ENCODE measurements at places on chromosomes 2 and 18.

DNA sequence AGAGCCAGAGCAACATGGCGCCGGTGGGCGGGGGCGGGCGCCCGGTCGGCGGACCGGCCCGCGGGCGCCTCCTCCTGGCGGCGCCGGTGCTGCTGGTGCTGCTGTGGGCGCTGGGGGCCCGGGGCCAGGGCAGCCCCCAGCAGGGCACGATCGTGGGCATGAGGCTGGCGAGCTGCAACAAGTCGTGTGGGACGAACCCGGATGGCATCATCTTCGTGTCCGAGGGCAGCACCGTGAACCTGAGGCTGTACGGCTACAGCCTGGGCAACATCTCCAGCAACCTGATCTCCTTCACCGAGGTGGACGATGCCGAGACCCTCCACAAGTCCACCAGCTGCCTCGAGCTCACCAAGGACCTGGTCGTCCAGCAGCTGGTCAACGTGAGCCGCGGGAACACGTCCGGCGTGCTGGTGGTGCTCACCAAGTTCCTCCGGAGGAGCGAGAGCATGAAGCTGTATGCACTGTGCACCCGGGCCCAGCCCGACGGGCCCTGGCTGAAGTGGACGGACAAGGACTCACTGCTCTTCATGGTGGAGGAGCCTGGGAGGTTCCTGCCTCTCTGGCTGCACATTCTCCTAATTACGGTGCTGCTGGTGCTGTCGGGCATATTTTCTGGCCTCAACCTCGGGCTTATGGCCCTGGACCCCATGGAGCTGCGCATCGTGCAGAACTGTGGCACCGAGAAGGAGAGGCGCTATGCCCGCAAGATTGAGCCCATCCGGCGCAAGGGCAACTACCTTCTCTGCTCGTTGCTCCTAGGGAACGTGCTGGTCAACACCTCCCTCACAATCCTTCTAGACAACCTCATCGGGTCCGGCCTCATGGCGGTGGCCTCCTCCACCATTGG is 507 bp downstream of the CNNM4 start:
- DNase-seq = no peak

DNA sequence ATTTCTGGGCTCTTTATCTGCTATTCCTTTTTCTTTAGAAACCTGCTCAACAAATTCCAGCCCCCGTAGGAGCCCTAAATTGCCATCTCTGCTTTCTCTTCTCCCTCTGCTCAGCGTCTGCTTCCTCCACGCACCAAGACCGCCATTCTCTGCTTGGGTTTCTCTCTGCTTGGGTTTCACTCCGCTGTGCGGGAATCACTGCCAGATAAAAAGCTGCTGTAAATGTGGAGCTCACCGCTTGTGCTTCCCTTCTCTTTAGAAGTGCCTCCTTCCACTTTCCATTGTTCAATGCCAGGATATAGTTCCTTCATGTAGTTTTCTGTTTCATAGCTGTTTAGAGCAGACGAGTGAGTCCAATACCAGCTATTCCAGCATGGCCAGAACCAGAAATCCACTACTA is 45.9 kb downstream of the TMEM237 start:
- DNase-seq = no peak

GRCh38 chr2:6443061-6443823 is 422.5 kb downstream of the CMPK2 start:
- DNase-seq = no peak

DNA sequence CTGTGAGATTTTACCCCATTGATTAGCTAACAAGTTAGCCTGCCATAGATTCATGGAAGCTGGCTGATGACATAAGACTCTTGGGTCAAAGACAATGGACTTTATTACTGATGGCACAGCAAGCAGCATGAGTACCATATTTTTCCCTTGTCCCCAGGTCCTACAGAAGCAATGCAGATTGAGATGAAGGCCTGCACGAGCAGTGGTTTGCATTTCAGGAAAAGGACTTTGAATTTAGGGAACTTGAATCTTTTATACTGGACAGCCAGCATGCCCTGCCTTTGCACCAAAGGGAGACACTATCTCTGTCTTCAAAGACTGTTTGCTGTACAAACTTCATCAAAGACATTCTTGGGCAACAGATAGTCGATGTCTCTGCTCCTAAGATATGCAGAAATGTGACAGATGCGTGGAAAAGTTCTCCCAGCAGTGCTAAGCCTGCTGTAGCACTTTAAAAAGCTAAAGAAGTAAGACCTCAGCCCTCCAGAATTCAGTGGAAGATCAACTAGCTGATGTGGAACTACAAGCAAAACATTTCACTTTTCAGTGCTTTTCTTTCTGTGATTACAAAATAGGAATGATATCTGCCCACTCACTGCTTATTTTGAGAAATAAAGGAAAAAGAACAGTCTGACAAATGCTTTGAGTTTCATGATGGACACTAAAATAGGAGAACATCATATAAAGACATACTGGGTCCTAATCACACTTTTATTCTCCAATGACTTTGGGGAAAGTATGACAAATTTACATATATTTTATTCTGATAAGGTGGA is 44.4 kb upstream of the TANK start:
- no peak for DNase-seq

GRCh38 chr2:62527478-62528210 is 21.6 kb upstream of the TMEM17 start:
- no peak for DNase-seq

DNA sequence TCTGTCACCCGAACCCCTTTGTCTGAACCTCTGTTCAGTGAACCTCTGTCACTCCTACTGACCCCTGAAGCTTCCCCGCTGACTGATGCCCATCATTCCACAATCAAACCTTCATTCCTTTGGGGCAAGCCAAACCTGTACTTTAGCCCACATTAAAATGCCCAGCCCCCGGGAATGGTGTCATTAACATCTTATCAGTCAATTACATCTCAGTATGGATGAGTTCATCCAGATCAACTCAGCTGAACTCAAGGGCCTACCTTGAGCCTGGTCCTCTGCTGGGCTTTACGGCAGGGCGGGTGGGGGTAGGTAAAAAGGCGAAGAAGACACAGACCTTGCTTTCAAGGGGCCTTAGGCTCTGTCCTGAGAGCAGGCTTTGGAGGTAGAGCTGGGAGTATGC is 154.4 kb upstream of the SMAD2 start:
- no peak for DNase-seq

DNA sequence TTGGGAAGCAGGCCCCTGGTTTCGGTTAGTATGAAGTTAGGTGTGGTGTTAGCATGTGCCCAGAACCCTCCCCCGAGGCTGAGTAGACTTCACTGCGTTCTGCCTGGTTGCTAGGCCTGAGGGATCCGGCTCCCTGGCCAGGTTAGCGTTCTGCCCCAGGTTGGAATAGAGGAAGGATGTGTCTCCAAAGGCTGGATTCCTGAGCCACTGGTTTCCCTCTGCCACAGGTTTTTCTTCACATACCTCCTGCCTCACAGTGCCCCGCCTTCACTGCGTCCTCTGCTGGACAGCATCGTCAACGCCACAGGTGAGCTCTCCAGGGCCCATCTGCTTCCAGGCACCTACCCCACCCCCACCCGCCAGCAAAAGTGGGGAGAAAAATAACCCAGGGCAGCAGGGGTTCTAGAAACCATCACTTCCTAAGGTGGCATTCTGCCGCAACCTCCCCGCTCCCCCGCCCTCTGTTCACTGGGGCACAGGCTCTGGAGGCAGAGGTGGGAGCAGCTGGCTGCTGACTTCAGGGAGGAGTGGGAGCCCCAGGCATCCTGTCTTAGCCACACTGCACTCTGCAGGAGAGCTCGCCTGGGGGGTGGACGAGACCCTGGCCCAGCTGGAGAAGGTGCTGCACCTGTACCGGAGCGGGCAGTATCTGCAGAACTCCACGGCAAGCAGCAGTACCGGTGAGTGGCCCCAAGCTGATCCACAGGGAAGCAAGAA is 7.1 kb downstream of the PKDCC start:
- DNase-seq = no peak

- DNase-seq = no peak
These were observed 9.3 kb downstream of the ALPG start for GRCh38 chr2:232415736-232416520.

- no peak for DNase-seq
These were observed 287.5 kb downstream of the TCF4 start for GRCh38 chr18:55300421-55300935.

GRCh38 chr2:140249821-140250220 is 1469.6 kb upstream of the NXPH2 start:
- DNase-seq = no peak

- no peak for DNase-seq
These were observed 2.9 kb upstream of the KCNG2 start for GRCh38 chr18:79794846-79795245.

DNA sequence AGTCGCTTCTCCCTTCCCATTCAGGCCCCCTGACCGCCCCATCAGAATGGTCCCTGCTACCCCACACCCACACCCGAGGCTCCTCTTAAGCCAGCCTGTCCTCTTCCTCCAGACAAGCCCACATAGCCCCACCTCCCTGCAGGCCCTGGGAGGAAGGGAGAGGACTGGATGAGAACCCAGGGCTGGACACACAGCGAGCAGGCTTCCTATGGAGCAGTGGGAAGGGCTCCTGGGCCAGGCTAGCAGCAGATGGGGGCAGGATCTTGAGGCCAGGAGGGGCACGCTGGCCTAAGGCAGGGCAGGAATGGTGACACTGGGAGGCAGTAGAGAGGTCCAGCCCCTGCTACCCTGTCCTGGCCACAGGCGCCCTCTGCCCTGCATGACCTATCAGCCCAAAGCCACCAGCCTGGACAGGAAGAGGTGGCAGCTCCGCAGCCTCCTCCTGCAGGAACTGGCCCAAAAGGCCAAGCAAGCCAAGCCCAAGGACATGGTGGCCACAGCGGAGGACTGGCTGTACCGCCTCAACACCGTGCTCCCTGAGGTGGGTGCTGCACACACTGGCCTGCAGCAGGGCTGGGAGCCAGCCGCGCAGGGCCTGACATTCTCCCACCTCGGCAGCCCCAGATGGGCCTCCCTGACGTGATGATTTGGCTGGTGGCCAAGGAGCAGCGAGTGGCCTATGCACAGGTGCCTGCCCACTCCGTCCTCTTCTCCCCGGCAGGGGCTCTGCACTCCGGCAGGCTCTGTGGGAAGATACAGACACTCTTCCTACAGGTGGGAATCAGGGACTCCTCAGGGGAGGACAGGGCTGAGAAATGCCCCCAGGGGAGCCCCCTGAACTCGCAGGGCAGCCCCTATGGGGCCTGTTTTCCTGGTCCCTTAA is 43.3 kb downstream of the FER1L5 start:
- DNase-seq = no peak

GRCh38 chr2:173673640-173674039 is 291.5 kb downstream of the SP3 start:
- DNase-seq = no peak

DNA sequence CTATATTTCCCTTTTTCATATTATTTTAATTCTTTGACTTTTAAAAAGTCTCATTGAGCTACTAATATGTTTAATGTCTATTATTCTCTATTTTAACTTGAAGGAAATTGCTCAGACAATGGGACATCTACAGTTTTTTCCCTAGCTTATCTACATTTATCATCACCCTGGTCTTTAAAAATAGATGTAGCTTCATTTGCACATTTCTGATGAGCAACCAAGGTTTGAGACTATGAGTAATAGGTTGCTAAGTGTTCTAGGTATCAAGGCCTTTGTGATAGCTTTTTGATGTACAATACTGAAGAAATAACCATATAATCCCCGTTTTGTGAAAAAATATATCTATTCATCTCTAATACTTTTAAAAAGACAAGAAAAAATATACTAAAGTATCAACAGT is 47.0 kb downstream of the STAT4 start:
- DNase-seq = no peak

DNA sequence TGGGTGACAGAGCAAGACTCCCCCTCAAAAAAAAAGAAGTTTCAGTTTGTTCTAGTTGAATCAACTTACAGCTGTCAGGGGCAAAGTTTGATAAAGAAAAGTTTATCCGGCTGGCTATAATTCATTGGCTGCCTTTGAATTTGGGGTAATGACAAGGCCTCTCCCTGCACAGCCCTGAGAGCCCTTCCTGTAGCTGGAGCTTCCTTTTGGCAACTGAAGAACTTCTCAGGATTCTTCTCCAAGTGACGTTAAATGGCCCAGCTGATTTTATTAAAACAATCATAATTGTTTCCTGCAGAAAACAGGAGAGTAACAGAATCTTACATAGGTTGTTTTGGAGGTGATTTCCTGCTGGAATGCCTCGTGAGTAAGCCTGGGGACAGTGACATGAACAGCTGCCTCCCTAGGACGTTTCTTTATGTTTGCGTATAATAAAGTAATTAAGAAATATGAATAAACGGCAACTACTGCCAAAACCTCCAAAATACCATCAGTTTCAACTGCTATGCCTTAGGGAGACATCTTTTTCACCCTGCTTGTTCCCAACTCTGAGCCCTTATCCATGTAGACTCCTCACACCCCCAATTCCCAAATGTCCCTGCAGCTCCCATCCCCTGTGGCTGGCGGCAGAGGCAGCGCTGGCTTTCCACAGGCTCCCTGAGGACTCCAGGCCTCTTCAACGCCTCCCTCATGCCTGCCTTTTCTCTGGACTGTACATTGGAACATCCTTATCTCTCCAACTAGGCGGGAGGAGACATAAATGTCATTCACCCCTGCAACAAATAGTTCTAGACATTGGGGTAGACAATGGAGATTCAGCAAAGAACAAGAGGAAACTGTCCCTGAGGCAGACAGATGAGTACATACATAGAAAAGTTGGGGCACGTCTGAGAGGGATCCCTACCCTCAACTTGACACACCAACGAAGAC is 59.2 kb upstream of the FZD7 start:
- no peak for DNase-seq

DNA sequence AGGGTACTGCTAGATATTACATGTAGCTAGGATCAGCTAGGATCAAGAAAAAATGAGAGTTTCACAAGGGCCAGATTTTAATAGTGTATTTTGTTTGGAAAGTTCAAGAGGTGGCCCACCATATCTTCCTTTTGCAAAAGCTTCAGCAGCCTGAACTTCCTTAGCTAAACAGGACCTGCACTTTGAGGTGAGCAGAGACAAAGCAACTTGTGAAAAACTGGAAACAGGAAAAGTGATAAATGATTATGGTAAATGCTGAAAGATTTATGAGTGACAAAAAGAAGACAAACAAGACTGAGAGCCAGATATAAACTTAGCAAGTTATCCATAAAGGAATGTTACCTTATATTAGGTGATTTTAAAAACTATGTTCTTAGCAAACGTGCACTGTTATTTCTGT is 123.6 kb downstream of the ZNF521 start:
- no peak for DNase-seq

DNA sequence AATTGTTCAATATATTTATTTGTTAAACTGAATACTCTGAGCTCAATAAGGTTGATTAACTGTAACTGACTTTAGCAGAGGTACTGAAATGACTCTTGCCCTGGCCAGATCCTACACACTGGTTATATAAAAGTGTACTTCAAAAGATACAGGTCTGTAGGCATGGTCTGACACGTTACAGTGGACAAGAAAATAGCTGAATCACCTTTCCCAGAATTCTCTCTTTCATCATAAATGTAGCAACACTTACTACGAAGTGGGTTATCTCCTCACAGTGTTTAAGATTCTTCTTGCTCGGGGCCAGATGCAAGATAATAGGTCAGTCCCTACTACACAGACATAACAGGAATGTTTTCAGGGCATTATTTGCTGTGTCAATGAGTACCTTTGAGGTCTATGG is 107.0 kb upstream of the ZC3H15 start:
- no peak for DNase-seq

DNA sequence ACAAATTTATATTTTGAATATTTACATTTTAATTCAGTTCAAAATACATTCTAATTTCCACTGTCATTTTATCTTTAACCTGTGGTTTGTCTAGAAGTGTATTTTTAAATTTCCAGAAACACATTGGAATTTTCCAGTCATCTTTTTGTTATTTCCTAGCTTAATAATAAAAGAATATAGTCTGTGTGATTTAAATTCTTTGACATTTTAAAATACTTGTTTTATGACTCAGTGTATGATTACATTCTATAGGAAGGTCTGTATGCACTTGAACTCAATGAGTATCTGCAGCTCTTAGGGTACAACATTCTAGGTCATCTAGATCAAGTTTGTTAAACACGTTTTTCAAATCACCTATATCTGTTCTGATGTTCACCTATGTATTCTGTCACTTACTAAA is 88.3 kb upstream of the MBOAT2 start:
- DNase-seq = no peak

Measured in activated CD4-positive, alpha-beta T cell treated with anti-CD3 and anti-CD28 coated beads, Interleukin-2, amount 50 U/mL, for 16 hours (primary cell).